ENCODE measurements at places on chromosomes 2 and 18.

GRCh38 chr2:109266496-109266895 lies 137.5 kb downstream of the SH3RF3 start:
- no peak for DNase-seq

DNA sequence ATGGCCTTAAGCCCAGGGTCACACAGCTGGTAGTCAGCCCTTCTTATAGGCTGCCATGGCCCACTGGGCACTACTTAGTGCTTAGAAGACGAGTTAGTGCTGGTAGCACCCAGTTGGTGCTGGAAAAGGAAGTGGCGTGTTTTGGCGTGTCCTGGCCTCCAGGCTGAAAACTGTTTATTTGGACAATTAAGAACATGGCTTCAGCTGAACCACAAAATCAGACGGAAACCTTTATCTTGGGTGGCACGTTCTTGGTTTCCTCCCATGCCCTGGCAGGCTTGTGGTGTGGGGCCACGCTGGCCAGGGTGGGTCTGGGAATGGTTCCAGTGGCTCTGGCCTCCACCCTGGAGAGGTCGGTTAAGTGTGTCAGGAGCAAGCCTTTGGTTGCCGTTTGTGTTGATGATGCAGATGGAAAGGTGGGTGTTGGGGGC lies 141.5 kb upstream of the HAAO start:
- DNase-seq: no peak

DNA sequence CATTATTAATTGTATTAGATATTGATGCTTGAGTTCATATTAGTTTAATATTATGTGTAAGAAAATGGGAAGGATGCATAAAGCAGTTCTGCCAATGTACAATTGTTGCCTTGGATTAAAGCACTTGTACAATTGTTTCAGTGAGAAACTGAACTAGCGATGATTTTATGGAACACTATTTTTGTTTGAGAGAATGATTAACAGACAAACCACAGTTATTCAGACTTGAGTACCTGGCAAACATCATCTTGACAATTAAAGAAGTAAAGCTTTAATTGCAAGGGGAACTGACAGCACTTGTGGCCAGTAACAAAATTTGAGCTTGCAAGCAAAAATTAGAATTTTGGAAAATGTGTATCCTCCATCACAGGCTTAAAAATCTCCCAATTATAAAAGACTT lies 214.3 kb downstream of the RIT2 start:
- no peak for DNase-seq

DNA sequence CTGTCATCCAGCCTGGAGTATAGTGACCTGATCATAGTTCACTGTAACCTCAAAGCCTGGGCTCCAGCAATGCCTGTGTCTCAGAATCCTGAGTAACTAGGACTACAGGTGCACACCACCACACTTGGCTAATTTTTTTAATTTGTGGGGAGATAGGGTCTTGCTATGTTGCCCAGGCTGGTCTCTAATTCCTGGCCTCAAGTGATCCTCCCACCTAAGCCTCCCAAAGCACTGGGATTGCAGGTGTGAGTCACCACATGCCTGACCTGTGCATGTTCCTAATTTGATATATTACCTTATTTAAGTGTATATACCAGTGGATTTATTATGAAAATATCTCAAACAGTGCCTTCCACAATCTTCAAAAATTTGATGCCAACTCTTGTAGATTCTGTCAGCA lies 123.6 kb upstream of the XIRP2 start:
- DNase-seq: no peak

DNA sequence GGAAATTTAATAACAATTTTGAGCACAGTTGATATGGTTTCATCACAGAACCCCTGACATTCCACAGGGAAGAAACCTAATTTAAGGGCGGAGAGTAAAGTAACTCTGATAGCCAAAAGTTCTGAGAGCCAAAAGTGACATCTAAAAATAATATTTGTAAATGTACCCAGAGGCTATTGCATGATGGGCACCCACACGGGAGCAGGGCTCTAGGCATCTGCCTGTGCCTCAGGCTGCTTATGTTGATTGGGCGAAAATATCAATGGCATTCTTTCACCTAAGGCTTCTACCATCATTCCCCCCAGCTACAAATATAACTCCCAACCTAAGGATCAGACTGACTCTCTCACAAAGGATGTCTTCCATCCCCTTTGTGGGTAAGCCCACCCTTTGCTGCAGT lies 54.1 kb upstream of the PTPRM start:
- no peak for DNase-seq

- DNase-seq: no peak
Observed at GRCh38 chr2:61439241-61440002, 31.5 kb downstream of the USP34 start.

- no peak for DNase-seq
Observed at GRCh38 chr2:234292962-234293243, 204.0 kb downstream of the ARL4C start.

DNA sequence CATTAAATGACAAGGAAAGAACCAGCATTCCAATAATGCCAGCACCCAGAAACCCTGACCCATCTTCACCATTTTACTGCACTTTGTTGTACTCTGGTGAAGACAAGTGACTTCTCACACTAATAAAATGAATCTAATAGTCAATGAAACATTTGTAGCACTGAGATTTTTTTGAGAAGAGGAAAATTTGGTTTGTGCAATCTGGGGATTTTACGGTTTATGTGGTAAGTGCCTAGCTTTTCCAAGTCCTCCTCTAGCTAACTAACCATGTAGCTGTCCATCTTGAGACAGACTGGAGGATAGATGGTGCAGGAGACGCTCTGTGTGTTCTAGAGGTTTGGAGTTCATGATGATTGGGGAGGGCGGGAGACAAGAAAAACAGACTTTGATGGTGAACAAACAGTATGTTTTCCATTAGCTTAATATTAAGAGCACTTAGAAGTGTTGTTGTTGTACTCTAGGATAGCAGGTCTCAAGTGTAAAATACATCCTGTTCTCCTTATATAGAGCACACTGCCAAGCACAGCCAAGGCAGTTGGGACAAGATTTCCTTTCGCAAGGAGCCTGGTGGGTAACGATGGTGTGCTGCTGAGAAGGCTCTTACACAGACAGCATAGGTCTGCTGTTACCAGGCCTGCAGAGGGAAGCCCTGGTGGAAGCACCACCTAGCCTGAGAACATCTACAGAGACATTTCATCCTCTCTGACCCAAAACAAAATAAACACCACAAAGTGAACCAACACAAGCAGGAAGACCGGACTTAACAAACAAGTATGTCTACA lies 83.7 kb downstream of the BCL11A start:
- DNase-seq: no peak

- no peak for DNase-seq
Observed at GRCh38 chr2:187529977-187530721, 24.1 kb downstream of the TFPI start.

DNA sequence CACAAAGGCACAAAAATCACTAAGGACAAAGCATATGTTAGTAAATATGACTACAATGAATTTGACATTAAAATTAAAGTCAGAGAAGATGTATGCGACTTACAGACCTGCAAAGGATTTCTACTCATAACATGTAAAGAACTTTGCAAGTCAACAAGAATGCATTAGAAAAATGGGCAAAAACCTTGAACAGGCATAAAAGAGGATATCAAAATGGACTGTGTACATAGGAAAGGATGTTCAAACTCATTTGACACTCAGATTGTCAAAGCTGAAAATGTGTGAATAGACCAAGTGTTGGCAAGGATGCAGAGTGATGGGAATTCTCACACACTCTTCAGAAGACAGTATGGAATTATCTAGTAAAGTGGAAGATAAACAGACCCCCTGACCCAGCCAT lies 94.9 kb downstream of the MYOM1 start:
- no peak for DNase-seq

- no peak for DNase-seq
Observed at GRCh38 chr2:137981112-137981656, 16.9 kb downstream of the HNMT start.

- DNase-seq: no peak
Observed at GRCh38 chr18:57789759-57790158, 13.4 kb downstream of the ATP8B1 start.

DNA sequence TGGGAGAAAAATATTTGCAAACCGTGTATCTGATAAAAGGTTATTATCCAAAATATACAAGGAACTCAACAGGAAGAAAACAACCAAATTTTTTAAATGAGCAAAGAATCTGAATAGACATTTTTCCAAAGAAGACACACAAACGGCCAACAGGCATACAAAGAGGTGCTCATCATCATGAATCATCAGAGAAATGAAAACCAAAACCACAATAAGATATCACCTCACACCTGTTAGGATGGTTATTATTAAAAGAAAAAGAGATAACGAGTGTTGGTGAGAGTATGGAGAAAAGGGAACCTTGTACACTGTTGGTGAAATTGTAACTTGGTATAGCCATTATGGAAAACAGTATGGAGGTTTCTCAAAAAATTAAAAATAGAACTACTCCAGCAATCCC lies 463.3 kb downstream of the IRS1 start:
- DNase-seq: no peak

- DNase-seq: no peak
Observed at GRCh38 chr2:46277431-46278190, 19.6 kb upstream of the EPAS1 start.

- DNase-seq: no peak
Observed at GRCh38 chr18:13940326-13940725, 25.0 kb upstream of the MC2R start.

GRCh38 chr2:211611061-211611518 lies 927.5 kb downstream of the ERBB4 start:
- DNase-seq: no peak

- no peak for DNase-seq
Observed at GRCh38 chr2:179963626-179964025, 43.5 kb downstream of the CWC22 start.

GRCh38 chr18:65422544-65423136 lies 328.2 kb upstream of the CDH7 start:
- no peak for DNase-seq

DNA sequence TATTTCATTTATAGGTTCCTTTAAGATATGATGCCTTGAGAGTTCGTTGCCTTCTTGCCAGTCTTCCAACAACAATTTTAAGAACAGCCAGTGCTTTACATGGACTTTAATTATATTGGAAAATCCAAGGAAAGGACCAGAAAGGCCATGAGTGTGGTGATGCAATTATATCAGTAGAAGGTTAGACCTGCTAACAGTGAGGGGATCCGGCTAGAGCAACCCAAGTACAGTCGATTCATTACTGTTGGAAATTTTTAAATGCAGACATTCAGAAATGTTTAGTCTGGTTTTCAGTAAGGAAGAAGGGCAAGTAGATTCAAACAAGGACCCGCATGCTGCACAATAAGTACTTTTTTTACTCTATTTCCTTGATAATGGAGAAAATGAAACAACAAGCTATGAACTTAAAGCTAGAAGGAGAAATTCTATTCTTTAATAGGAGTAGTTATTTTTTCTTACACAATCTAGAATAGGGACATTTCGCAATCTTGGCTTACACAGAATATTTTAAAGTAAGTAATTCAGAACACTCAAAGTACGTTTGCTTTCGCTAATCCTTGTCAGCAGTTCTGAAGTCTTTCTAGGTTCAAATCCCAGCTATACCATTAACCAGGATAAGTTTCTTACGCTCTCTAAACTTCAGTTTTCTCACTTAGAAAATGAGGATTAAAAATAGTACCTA lies 405.5 kb downstream of the MEIS1 start:
- no peak for DNase-seq

- DNase-seq: no peak
Observed at GRCh38 chr2:139518321-139518720, 738.1 kb upstream of the NXPH2 start.

DNA sequence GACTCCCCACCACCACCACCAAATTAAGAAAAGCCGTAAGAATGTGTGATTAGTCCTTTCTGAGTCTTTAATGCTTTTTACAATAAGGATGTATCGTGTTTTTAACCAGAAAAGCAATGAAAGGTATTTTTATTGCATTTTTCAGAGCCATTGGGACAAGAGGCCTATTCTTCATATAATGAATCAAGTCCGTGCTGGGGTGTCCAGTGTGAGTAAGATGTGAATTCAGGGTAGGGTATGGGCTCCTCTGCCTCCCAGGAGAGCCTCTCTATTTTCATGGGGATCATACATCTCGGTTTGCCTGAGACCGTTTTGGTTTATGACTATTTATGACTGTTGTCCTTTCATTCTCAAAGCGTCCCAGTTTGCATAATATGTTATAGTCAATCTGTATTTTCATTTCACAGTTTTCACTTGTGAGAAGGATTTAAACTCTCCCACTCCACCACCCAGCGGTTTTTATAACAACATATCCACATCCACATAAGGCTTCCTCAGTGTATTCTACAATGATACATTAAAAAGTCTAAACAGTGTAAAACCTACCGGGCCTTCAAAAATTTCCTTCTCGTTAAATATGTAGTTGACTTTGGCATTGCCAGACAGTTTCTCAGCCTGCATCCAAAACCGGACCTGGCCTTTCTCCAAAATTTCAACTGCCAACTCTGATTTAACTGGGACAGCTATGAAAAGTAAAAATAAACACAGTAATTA lies 80.8 kb upstream of the LPIN2 start:
- no peak for DNase-seq

DNA sequence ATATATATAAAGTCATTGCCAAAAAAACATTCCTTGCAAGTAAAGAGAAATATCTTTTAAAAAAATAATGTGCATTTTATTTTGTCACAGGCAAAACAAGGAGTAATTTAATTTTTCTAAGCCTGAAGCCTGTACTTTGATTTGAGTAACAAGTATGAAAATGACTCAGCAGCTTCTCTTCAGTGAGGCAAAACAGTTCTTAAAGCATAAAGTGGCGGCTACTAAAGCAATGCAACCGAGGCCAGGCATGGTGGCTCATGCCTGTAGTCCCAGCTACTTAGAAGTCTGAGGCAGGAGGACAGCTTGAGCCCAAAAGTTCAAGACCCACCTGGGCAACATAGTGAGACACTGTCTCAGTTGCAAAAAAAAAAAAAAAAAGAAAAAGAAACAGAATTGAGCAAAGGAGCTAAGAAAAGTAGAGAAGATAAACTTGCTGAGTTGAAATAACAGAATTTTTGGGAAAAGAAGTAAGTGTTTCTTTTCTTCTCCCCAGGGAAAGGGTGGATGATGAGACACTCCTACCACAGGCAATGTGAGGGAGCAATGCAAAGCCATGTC lies 29.6 kb downstream of the DOK1 start:
- DNase-seq: peak; percentile 40

- DNase-seq: no peak
Observed at GRCh38 chr2:173962583-173963110, 2.5 kb downstream of the SP3 start.

DNA sequence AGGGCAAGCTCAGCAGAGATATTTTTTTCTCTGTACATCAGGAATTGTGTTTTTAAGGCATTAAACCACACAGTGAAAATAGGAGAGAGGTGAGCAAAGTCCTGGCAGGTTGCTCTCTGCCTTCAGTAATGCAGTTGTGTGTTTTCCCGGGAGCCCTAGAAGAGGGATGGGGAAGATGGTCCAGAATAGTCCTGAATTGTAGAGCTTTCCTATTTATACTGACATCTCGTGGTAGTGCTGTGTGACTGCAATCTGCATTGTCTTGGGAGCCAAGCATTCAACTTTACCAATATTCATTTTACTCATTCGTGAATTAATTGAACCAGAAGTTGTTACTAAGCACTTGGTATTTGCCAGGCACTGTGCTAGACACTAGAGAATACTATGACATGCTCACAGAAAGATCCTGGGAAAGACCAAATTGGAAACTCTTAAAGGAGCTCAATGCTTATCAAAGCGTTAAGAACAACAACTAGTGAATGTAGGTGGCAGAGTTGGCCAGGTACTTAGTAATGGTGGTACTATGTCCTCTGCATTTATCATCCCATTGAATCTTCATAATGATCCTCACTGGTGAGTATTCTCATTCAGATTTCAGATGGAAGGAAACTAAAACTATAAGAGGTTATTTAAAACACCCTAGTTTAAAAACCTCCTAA lies 214.6 kb downstream of the TRIB2 start:
- DNase-seq: no peak

GRCh38 chr2:76157531-76157930 lies 446.8 kb upstream of the GCFC2 start:
- no peak for DNase-seq

- peak; percentile 37 for DNase-seq
Observed at GRCh38 chr2:130836501-130837174, at the start of gene ARHGEF4. Gene ARHGEF4 (plus strand): TSS chr2:130836914. CDS start chr2:130836954, 40 bp downstream.

All from activated CD4-positive, alpha-beta T cell treated with anti-CD3 and anti-CD28 coated beads for 48 hours (primary cell).